Skin of body (tissue), 3 donors: ENCODE measurements at places on chromosomes 3 and 15. TPM values are rescaled to one million over a fixed set of nuclear protein-coding genes. Genes with fewer than 3 reads are reported as not detected.

DNA sequence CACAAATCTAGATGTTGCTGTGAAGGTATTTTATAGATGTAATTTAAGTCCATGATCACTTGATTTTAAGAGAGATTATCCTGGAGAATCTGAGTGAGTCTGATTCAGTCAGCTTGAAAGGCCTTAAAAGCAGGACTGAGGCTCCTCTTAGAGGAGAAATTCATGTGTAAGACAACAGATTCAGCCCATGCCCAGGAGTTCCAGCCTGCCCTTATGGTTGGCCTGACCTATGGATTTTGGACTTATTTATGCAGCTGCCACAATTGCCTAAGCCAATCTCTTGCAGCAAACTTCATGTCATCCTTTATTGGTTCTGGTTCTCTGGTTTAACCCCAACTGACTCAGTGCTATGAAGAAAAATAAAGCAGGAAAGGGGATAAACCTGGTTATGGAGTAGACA lies 296.5 kb upstream of the RASGRP1 start:
- no peak for DNase-seq

- no peak for DNase-seq
These were observed 35.1 kb downstream of the SNTN start for GRCh38 chr3:63687278-63688225.

GRCh38 chr3:161291191-161291901 lies 70.2 kb downstream of the NMD3 start:
- DNase-seq = no peak

- no peak for DNase-seq
These were observed 608.4 kb downstream of the CADM2 start for GRCh38 chr3:85567071-85567676.

GRCh38 chr3:143436231-143436930 lies 316.8 kb downstream of the CHST2 start:
- DNase-seq = no peak

Gene RHOV
- total RNA-seq = 19.4 TPM

Gene ATOSA
- 73.6 TPM for total RNA-seq

GRCh38 chr3:29141918-29142275 lies 139.0 kb upstream of the RBMS3 start:
- DNase-seq = no peak

DNA sequence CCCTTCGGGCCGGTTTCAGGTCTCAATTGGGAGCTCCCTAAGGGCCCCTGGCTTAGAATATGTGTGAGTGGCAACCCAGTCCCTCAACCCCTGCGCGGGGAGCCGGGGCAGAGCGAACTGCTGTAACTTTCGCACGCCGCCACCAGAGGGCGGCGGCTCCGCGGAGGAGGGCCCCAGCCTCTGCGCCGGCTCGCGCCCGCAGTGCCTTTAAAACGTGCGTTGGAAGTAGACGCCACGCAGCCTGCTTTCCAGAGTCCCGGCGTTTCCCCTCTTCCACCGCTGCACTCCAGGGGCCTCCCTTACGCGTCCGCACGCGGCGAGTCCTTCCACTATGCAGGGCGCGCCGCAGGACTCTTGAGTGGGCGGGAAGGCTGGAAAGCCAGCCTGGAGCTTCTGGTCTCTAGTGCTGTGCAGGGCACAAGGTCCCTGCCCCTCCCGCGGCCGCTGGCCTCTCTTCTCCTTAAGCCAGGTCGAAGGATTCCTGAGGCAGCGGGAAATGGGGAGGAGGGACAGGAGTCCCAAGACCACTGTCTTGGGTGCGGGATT lies 23.7 kb upstream of the RNU6-1 start:
- peak; percentile 68 for DNase-seq

Gene FOXP1
- 56.7 TPM for total RNA-seq

GRCh38 chr3:101072300-101072699 lies 79.1 kb upstream of the ABI3BP start:
- no peak for DNase-seq

- DNase-seq = no peak
These were observed 552.3 kb downstream of the NAALADL2 start for GRCh38 chr3:175411405-175411804.
